ENCODE measurements at places on chromosomes 1 and 21. TPM values are rescaled to one million over a fixed set of nuclear protein-coding genes. Genes with fewer than 3 reads are reported as not detected.

GRCh38 chr1:86000601-86001000 lies 156.0 kb downstream of the COL24A1 start:
- no peak for DNase-seq

DNA sequence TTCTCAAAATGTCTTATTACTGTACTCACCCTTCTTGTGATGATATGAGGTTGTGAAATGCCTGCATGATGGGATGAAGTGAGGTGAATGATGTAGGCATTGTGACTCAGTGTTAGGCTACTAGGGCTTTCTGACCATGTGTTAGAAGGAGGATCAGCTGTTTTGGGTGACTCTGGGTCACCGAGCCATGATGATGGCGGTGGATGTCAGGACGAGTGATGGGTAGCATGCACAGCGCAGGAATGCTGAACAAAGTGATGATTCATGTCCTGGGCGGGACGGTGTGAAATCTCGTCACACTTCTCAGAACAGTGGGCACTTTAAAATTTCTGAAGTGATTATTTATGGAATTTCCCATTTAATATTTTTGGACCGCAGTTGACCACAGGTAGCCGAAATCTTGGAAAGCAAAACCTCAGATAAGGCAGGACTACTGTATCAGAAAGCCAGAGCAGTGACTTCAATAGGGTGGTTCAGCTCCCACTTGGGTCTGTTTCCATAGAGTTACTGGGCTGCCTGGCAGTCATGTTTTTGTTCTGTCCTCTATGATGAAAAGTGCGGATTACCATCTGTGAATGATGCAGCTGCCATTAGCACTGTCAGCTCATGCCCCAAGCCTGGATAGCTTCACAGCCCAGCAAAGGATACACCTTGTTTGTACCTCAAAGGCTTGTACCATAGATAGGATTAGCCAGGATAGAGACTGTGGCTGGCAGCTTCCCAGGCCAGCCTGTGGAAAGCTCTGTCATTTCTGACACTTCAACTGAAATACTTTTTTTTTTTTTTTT lies 26.6 kb downstream of the IL6R start:
- no peak for DNase-seq

- no peak for DNase-seq
These were observed 135.1 kb downstream of the CLIC6 start for GRCh38 chr21:34803782-34804370.

GRCh38 chr1:244161236-244161510 lies 110.1 kb downstream of the ZBTB18 start:
- no peak for DNase-seq

GRCh38 chr1:51790385-51790784 lies 88.1 kb downstream of the NRDC start:
- DNase-seq: no peak

DNA sequence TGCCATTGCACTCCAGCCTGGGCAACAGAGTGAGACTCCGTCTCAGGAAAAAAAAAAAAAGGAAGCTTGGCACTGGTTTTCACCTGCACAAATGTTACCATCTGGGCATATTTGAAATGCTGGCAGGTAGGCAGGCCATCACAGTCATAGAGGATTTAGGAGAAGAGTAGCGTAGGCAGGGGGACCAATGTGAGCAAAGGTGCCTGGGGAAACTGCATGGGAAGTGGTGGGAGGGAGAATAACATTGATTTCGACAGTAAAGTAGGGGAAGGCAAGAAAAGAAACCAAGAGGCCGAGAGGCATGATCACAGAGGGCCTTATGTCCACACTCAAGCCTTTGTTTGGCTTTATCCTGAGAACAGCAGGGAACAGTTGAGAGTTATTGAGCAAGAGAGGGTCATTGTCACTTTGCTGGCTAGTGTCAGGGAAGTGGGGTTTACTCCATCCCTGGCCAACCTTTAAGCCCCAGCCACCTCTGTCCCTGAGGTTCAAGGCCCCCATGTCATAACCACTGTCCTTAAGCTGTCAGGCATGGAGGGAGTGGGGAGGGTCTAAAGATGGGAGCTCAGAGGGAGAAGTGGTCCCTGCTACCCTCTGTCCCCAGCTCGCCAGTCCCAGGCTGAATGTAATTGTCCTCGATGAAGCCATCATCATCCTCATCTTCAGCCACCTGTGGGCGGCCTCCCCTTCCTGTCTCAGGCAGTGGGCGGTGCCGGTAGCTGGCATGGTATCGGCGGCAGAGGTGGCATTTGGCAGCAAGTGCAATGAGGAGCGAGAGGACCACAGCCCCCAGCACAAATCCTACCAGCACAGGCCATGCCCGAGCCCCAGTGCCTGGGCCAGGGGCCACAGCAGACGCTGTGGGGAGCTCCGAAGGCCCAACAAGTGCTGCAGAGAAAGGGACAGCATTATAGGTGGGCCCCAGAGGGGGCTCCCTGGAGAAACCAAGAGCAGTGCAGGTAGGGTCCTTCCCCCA lies 2.9 kb downstream of the C1orf210 start:
- DNase-seq: no peak

- no peak for DNase-seq
These were observed 187.0 kb upstream of the RUNX1 start for GRCh38 chr21:35236090-35236489.

DNA sequence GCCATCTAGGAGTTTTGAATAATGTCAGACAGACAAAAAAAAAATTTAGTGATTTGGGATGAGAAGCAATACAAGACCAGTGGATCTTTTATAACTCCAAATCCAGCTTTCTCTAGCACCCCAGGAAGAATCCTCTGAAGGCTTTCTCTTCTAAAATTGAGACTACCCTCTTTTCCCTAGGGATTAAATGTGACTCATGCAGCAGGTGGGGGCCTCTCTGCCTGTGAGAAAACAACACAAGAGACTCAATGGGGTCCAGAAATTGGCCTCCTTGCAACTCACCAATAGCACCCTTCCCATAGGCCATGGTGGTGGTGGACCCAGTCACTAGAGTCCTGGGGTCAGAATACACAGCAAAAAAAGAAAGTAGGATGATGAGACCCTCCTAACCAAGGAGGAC lies 120.3 kb upstream of the ATP1A1 start:
- no peak for DNase-seq

- no peak for DNase-seq
These were observed 1106.9 kb upstream of the ADGRL4 start for GRCh38 chr1:80113168-80114038.

- DNase-seq: peak; percentile 59
These were observed 239.8 kb downstream of the SDCCAG8 start for GRCh38 chr1:243495442-243496186.

GRCh38 chr1:109225711-109226445 lies 12.2 kb downstream of the SARS1 start:
- no peak for DNase-seq

- no peak for DNase-seq
These were observed 424.4 kb upstream of the RUNX1 start for GRCh38 chr21:35473496-35473895.

GRCh38 chr1:44733365-44733764 lies 2.4 kb upstream of the RNU5D-1 start:
- DNase-seq: no peak

DNA sequence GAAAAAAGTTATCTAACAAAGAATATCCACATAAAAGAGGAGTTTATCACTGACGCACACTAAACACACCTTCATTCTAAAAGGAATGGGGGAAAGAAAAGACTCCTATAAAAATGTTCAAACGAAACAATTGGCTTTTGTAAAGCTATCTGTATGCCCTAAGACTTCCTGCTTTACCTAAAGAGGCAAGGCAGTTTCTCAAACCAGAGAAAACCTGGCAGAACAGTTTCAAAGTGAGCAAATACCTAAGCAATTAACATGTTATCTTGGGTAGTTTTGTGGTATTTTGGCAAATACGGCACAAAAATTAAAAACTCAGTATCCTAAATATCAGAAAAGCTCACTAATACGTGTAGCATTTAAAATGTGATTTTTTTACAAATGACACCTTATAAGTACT lies 1.9 kb downstream of the PUM1 start:
- DNase-seq: peak; percentile 14

DNA sequence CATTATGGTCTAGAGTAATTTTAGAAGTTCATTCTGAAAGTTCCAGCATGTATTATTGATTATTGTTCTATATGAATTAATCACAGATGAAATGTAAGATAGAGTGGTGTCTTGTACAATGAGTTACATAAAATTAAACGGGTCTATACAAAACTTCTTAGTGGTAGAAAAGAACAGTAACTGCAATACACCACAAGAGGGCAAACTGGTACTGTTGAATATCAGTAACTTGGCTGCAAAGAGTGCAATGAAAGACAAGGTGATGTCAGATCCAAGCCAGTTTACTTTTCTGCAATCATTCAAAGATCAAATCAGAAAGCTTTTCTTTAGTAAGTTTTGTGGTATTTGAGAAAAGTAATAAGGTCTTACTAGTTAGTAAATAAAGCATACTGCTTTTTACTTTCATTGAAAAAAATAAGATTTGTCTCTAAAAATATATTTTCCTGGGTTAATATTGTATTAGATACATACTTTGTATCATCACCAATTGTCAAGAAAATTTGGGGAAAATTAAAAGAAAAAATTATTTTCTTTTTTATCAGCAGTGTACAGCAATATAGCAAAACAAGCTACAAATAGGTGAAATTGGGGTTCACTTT lies 66.4 kb upstream of the BTG3 start:
- peak; percentile 77 for DNase-seq

DNA sequence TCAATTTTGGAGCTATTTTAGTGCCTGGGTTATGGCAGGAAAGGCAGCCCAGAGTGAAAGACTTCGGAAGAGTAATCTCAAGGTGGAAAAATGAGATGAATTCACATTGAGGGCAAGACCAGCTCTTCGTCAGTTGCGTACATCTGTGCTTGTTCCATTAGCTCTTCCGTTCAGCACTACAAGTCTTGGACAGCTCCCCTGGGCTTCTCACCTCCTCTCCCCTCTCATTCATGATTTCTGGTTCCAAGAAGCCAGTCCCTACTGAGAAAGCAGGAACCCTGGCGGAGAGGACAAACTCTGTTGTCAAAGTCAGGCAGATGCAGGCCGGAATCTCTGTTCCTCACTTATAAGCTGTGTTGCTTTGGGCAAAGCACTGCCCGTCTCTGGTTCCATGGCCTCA lies 76.5 kb downstream of the ACTL8 start:
- DNase-seq: no peak

DNA sequence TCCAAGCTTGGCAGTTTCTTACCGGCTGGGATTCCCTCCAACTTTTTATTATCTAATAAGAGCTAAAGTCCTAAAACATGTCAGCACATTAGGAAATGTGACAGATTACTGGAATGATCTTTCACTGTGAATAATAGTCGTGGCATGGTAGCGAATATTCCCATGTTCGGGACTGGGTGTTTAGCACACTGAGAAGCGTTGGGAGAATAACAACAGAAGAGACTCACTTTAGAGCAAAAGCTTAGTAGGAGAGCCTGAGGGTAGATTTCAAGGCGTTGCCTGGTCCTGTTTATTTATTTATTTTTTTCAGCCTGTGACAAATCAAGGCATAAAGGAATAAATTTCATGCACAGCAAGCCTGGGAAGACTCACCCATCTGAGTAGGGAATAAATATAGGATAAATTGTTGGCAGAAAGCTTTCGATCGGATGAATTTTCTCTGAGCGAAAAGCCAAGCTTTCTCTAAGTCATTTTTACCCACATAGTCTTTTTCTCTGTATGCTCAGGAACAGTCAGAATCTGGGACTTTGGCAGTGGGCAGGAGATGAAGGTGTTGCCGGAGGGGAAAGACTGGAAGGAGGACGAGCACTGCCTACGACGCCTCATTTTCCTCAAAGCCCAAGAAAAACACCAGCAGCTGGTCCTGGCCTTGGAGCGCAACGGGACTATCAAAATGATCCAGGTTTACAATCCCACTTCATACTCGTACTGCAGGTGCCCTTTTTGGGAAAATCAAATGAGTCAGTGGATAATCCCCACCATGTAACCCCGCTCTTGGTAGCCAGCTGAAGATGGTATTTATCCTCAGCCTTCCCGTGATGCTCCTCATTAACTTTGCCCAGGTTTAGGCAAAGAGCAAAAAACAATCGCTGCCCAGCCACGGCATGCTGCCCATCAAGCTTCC lies 97.2 kb downstream of the WDR64 start:
- DNase-seq: no peak

DNA sequence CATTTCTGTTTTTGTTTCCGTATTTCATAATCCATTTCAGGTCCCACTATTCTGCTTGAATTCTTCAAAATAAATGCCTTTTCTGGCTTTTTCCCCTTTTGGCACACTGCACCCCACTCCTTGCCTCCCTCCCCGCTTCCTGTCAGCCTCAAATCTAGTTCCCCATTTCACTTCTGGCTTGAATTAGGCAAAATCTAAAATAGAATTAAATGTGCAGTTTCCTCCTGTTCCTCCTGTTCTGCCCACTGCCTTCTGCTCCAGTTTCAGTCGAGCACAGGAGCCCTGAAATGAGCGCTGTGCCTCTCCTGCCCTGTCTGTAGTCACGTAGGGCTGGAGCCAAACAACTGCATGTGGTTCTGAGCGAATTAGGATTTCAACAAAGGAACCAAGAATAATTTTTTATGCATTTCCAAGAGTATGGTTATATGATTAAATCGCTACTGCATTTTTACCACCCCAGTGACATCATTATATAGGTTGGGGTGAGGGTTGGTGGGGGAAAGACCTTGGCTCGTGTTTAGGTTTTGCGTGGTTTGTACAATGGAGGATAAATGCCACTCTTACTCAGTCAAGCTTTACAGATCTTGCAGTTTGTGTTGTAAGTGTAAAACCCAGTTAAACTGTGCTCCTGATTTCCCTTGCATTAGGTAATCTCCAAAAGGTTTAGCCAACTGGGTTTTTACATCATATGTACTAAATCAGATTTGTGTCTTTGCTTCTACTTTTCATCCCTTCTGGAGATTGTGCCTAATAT lies 114.9 kb downstream of the VPS13D start:
- peak; percentile 43 for DNase-seq

GRCh38 chr1:191634801-191635508 lies 523.3 kb upstream of the RGS18 start:
- no peak for DNase-seq

DNA sequence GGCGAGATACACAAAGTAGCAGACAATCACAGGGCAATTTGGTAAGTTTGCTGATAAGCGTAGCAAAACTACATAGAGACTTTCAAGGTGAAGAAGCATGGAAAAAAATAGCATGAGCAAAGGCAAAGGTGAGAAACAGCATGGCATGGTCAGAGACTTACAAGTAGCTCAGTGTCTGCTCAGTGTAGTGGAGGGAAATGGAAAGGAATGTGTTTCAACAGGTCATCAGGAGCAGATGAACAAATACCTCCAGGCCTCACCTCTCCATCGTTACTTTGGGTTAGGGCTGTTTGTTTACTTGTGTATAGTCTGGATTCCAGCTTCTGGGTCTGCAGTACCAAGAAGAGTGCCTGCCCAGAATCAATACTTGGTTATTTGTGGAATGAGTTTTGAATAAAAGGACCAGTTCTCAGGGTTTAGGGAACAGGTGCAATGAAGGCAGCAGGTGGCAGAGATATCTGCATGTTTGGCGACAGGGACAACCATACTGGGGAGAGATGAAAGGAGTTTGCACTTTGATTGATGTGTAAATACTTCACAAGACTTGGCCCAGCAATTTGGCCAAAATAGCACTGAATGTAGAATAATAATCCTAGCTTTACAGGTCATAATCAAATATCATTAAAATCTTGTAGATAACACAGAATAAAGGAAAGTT lies 97.0 kb upstream of the FGGY start:
- no peak for DNase-seq

Gene DMBX1
- not detected for total RNA-seq

Gene CFAP126
- not detected for total RNA-seq

Gene S100A7A
- total RNA-seq: not detected

Gene HSD3B1
- not detected for total RNA-seq

Gene CCDC181
- total RNA-seq: not detected

Gene IL19
- not detected for total RNA-seq

Gene FHL3
- total RNA-seq: 7.7 TPM

Gene AMPD1
- total RNA-seq: not detected

Gene PLA2G2A
- not detected for total RNA-seq

All from lung microvascular endothelial cell (primary cell).